Cardiac fibroblast (primary cell): ENCODE measurements at places on chromosomes 6 and 20.

GRCh38 chr6:14381829-14382677 is 264.5 kb downstream of the CD83 start:
- DNase-seq, result no peak

DNA sequence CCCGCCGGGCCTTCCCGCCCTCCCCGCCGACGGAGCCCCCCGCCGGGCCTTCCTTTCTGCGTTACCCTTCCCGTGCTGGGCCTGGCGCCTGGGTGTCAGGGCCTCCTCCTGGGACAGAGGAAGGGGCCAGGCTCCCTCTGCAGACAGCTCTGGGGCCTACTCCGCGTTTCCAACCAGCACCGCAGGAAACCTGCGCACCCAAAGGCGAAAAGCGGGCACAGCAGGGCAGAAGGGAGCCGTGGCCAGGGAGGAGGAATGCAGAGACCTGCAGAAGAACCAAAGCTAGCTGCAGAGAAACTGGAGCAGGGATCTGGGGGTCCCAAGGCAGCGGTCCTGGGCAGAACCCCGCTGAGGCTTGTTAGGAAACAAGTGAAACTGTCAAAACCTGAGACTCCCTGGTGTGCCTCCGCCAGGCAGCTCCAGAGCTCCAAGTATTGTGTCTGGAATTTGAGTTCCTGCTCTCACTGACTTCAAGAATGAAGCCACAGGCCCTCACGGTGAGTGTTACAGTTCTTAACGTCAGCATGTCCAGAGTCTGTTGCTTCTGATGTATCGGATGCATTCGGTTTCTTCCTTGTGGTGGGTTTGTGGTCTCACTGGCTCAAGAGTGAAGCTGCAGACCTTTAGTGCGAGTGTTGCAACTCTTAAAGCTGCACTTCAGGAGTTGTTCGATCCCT is 33.3 kb downstream of the IRF4 start:
- no peak for DNase-seq

GRCh38 chr6:142845143-142845571 is 99.8 kb downstream of the HIVEP2 start:
- DNase-seq, result no peak

- DNase-seq, result no peak
Measured at GRCh38 chr20:10579942-10580341, 93.9 kb downstream of the JAG1 start.

DNA sequence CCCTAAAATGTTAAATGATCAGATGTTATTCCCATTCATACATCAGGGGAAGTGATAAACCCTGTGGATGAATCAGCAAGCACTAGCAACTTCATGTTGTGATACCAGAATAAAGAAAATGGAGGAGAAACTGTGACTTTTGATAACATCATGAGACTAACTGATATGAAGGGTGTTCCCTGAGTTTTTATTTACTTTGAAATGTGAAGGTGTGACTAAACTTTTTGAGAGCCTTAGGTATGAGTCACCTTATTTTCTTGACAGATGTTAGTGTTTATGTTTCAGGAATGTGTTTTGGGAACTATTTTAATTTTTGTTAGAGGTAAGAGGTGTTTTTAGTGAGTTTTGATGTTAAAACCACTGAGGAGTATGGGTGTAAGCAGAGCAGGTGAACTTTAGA is 4.4 kb downstream of the PARD6B start:
- no peak for DNase-seq

DNA sequence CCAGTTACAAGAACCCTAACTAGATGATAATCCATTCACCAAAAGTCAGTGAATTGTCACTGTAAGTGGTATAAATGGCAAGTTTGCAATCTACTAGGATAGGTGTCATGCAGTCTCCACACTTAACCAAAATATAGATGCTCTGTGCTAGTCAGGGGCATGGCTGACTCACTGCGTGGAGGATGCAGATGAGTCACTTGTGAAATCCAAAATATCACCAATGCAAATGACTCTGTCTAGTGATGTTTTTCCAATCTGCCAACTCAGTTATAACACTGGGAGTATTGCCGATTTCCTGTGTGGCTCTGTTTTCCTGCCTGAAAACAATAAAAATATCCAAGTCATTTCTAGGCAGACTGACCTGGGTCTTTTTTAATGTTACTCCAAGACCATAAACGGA is 47.8 kb upstream of the NRSN1 start:
- DNase-seq, result no peak
